Kidney (tissue), 22 donors: ENCODE measurements at places on chromosomes 3 and 15.

GRCh38 chr3:43774799-43775198, 84.1 kb downstream of the ABHD5 start:
- DNase-seq = no peak

DNA sequence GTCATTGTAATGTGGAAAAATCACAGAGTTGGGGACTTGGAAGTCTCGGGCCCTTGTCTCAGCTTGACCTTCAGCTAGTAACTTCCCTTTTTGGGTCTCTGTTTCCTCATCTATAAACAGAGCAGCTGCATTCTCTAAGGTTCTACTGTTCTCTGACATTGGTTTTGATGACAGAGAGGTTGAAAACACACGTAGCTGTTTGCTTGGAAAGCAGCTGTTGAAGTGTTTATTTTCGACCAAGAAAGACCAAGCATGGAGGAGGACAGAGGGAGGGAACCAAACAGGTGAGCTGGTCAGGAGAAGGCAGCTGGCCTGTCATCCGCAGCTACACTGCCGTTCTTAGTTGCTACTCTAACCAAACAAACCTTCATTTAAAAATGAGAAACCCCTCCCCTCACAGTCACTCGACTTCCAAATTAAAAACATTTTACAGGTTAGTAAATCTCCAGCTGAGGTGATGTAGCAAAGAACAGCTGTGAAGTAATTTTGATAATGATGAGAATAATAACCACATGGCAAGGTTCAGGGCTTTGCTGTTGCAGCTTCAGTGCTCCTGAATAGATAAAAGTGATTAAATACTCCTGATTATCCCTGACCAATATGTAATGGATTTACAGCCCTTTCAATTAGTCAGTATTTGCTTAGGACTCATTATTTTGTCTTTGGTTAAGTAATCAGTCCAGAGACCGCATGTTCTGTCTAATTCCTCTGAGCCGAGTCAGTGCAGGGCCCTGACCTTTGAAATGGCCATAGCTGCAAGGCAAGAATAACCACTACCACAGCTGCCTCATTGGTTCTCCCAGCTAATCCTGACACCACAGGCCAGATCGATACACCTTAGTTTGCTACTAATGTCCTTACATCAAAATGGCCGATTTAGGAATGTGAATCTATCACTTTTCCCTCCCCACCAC, 65.3 kb downstream of the MEIS2 start:
- DNase-seq = no peak

DNA sequence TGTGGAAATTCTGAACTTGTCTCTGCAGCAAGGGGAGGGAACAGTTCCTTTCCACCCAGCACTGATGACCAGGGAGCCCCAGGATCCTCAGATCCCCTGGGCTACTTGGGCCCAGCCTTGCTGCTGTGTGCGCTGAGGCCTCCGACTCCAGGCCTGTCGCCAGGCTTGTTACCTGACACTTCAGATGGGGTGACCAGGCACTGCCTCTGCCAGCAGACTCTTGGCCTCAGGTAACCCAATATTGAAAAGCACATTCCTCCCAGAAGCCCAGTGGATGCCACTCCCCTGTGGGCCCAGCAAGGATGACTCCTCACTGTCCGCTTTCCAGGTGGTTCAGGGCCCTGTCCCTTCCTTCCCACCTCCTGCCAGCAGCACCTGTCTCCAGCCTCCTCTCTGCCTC, 3.5 kb upstream of the PLA2G4E start:
- no peak for DNase-seq

DNA sequence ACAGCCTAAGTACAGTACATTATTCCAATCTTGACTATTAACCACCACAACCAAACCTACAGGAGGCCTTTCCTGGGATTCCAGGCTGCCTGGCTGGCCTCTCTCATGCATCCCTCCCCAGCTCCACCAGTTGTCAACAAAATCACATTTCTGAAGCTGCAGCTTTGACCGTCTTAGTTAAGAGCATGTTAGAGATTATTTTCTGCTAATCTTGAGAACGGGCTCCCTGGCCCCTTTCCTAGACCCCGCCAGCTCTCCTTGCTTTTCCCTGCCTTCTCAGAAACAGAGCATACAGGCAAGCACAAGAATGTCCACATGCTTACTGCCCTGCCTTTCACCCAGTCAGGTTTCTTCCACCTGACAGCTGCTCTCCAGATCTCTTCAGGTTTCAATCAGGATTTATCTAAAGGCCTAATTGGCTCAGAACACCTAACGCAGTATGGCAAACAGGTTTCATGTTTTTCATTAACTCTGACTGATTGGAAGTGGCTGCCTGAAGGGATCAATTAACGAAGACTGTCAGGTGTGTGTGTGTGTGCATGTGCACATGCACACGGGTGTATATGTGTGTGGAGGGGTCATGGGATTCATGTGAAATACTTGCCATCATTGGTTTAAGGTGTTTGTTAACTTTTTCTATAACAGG, 12.3 kb downstream of the KY start:
- no peak for DNase-seq

DNA sequence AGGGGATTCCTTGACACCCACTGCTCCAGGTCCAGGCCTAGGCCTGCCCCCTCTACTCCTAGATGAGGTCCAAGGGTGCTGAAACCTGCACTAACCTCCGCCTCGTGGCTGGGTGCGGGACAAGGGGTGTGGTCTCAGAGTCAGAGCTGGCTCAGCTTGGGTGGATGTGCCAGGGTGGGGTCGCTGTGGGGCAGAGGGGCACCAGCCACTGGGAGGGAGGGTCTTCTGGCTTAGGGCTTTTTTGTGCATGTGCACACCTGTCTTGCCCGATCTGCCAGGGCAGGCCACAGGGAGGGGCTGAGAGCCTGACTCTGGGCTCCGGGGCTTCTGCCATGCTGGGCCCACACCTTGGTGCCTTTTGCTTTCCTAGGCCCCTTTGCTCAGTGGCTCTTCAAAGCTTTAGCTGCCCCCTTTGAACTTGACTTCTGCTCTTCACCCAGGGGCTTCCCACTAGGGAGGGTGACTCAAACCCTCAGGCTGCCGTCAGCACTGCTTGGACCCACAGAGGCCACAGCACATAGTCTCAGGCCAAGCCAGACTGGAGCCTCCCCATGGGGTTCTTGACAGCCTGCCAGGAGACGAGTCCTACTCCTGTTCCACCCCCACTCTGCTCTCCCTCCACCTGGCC, 73.0 kb downstream of the KLF13 start:
- no peak for DNase-seq

DNA sequence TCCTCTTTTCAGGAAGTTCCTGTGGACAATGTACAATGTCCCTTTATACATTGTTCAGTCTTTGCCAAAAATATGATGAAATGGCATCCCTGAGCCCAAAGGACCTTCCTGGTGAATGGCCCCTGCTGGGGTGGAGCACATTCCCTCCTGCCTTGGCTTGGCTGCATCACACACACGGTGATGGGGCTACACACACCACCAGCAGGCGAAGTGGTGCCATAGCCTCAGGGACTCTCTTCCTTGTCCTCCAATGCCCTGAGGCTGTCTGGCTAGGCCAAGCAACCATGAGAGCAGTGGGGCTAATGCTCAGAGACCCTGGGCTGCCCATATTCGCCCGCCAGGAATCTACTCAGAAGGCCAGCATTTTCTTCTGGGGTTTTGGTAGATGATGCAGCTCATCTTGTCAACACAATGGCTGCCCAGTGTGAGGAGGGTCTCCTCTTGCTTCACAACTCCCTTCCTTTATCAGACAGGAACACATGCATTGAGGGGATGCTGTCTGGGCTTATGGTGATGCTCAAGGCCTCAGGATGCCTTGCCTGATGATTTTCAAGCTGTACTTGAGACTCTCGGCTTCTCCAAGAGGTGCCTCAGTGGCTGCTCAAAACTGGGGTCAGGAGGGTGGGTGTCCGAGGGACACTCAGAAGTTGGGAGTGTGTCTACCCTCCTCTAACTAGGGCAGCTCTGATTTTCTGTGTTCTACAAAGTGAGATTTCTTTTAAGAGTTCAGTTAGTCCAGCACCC, 40.9 kb upstream of the EPHB1 start:
- DNase-seq = no peak

GRCh38 chr15:50137330-50137761, 18.3 kb upstream of the ATP8B4 start:
- no peak for DNase-seq

- no peak for DNase-seq
Observed at GRCh38 chr15:84836844-84837243, 19.7 kb downstream of the ALPK3 start.

- DNase-seq = no peak
Observed at GRCh38 chr3:151890721-151891141, 17.3 kb downstream of the SUCNR1 start.

DNA sequence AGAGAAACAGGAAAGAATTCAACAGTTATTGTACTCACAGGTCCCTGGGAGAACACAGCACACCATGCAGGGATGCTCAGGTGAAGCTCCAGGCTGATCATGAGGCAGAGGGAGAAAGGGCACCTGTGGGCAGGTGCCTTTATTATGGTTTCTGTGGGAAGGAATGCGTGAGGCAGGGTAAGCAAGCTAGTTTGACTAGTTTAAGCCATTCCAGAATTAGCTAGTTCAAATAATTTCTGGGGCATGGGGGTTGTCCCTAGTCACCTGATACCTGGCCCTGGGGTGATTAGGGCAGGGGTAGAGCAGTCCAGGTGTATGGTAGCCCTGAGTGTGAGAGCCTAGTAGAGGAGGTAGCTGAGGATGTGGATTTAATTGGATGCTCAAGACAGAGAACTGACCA, 47.9 kb upstream of the DCLK3 start:
- peak; percentile 14 for DNase-seq

- DNase-seq = no peak
Observed at GRCh38 chr3:3665961-3666640, 133.1 kb upstream of the LRRN1 start.

GRCh38 chr15:83919319-83919830, 265.5 kb downstream of the ADAMTSL3 start:
- no peak for DNase-seq

- no peak for DNase-seq
Observed at GRCh38 chr3:119305286-119305685, 11.1 kb downstream of the ARHGAP31 start.

DNA sequence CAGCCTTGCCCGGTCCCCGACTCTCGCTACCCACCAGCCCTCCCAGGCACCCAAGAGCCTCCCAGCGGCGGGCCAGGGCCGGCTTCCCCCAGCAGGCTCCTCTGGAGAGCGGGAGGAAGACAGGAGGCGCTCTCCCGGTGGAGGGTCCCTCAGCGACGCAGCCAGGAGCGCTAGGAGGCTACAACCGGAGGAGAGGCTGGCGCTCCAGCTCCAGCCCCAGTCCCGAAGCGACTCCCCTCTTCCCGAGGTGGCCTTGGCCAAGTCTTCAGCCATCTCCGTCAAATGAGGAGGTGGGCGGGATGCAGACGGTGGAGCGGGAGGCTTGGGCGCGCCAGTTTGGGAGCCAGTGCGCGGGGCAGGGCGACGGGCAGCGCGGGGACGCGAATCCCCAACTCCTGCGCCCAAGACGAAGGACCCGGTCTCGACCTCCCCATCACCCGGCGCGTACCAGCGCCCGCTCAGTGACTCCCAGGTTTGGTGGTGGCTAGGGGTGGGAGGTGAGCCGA, 722 bp downstream of the CHRNA3 start:
- DNase-seq = peak; percentile 61

- no peak for DNase-seq
Observed at GRCh38 chr3:164478323-164478722, 600.0 kb downstream of the SI start.

- peak; percentile 17 for DNase-seq
Observed at GRCh38 chr3:17577796-17578520, 164.5 kb downstream of the TBC1D5 start.

GRCh38 chr3:53495146-53495519, 722 bp downstream of the CACNA1D start:
- no peak for DNase-seq

DNA sequence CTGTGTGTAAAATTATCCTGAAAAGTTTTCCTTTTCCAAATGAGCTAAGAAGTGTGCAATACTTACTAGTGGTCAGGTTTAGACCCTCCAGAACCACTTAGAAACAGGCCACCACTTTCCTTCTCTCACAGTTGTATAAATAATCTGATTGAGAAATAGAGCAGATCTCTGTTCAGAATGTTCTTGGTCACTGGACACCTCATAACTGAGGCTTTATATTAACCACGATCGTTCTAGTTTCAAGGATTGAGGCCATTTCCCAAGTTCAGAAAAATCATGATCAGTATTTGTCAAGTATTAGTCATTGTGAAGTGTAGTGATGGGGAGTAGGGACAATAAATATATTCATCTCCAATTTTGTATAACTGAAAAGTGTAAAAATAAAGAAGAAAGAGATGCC, 1.0 kb upstream of the MAP3K13 start:
- DNase-seq = no peak

GRCh38 chr15:43769584-43770228, 7.1 kb downstream of the ELL3 start:
- DNase-seq = peak; percentile 44

DNA sequence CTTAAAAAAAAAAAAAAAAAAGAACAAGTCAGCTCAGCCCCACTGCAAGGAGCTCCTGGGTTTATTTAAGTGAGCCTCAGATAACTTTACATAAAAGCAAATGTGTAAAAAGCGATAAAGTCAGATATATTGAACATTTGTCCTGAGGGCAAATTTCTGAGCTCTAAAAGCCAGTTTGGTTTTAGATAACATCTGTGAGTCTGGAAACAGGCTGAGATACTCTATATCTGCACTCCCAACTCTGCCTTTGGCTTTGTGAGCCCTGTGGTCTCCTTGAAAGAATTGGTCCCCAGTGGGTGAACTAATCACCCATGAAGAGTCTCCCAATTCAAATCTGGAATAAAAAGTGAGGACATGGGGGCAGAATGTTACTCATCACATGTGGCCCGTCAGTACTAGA, 104.6 kb downstream of the APBA2 start:
- no peak for DNase-seq

DNA sequence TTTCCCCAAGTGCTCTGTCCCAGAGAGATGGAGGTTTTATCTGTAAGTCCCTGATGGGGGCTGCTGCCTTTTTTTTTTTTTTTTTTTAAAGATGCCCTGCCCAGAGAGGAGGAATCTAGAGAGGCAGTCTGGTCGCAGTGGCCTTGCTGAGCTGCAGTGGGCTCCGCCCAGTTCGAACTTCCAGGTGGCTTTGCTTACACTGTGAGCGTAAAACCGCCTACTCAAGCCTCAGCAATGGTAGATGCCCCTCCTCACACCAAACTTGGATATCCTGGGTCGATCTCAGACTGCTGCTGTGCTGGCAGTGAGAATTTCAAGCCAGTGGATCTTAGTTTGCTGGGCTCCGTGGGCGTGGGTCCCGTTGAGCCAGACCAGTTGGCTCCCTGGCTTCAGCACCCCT, 51.6 kb downstream of the SLC2A2 start:
- no peak for DNase-seq

DNA sequence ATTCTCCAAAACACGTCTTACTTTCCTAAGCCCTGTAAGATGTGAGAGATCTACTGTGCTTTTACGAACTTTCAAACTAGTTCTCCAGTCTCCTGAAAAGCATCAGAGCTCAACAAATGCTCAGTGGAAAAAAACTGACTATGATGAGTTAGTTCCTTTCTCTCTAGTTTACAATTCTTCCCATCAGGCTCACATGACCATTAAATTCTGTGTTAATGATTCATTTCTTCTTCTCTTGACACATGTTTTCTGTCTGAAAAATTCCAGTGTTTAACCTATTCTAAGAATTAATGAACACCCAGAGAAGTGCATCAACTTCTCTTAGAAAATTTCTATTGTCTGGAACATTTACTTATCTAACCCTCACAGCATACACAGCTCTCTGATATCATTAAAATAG, 844.3 kb downstream of the SI start:
- DNase-seq = peak; percentile 26

- DNase-seq = no peak
Observed at GRCh38 chr15:91950054-91950453, 96.5 kb downstream of the SLCO3A1 start.
